H9 (cell line): ENCODE measurements at places on chromosomes 7 and 10. TPM values are rescaled to one million over a fixed set of nuclear protein-coding genes. Genes with fewer than 3 reads are reported as not detected.

DNA sequence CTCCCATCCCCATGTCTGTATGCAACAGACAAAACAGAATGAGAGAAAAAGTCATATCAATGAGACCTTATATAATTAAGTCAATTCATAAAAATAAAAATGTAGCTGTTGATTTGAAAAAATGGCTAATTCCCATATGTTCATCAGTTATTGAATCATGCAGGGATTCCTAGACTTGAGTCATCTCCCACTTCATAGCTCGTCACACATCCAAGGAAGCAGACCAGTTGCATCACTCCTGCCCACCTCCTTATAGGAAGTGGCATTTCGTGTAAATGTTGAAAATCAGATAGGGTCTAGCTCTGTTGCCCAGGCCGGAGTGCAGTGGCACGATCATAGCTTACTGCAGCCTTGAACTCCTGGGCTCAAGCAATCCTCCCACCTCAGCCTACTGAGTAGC, 56.1 kb upstream of the SH2B2 start:
- no peaks in the 10 kb centered on the region for H3K27me3 ChIP-seq
- no peaks in the 10 kb centered on the region for H3K4me1 ChIP-seq
- H3K4me3 ChIP-seq: no peak overlapping the region
- no peak for DNase-seq
- no peak overlapping the region for H3K27ac ChIP-seq

GRCh38 chr7:12028508-12028907, 182.6 kb upstream of the TMEM106B start:
- no peaks in the 10 kb centered on the region for H3K4me1 ChIP-seq
- no peaks in the 10 kb centered on the region for H3K36me3 ChIP-seq
- H3K27ac ChIP-seq: no peak overlapping the region
- no peak overlapping the region for H3K4me3 ChIP-seq
- no peaks in the 10 kb centered on the region for H3K27me3 ChIP-seq

GRCh38 chr7:128738570-128739047, 550 bp upstream of the CALU start:
- DNase-seq: no peak
- H3K27me3 ChIP-seq: no peaks in the 10 kb centered on the region
- H3K36me3 ChIP-seq: no peaks in the 10 kb centered on the region
- H3K27ac ChIP-seq: no peak overlapping the region

GRCh38 chr10:114327537-114328440, 76.5 kb downstream of the AFAP1L2 start:
- no peak for DNase-seq
- no peaks in the 10 kb centered on the region for H3K36me3 ChIP-seq
- H3K4me1 ChIP-seq: no peaks in the 10 kb centered on the region
- no peak overlapping the region for H3K4me3 ChIP-seq
- H3K27ac ChIP-seq: no peak overlapping the region
- H3K27me3 ChIP-seq: no peaks in the 10 kb centered on the region

GRCh38 chr7:158369866-158370265, 217.8 kb downstream of the PTPRN2 start:
- H3K27ac ChIP-seq: no peak overlapping the region
- H3K4me1 ChIP-seq: no peaks in the 10 kb centered on the region
- no peaks in the 10 kb centered on the region for H3K36me3 ChIP-seq

- DNase-seq: no peak
- no peak overlapping the region for H3K27ac ChIP-seq
- H3K36me3 ChIP-seq: no peaks in the 10 kb centered on the region
- no peaks in the 10 kb centered on the region for H3K4me1 ChIP-seq
Observed at GRCh38 chr10:128708182-128708581, 582.0 kb upstream of the MKI67 start.

- H3K4me3 ChIP-seq: no peak overlapping the region
- no peak for DNase-seq
- no peaks in the 10 kb centered on the region for H3K27me3 ChIP-seq
- no peaks in the 10 kb centered on the region for H3K4me1 ChIP-seq
- H3K27ac ChIP-seq: no peak overlapping the region
- no peaks in the 10 kb centered on the region; the same call in 1 of the 2 replicates for H3K36me3 ChIP-seq
Observed at GRCh38 chr7:33044986-33045385, 17.6 kb downstream of the NT5C3A start.

GRCh38 chr7:98021588-98022351, 31.8 kb upstream of the OCM2 start:
- H3K4me3 ChIP-seq: no peak overlapping the region; the same call in 1 of the 3 replicates
- no peak overlapping the region for H3K27ac ChIP-seq
- no peaks in the 10 kb centered on the region for H3K4me1 ChIP-seq
- no peaks in the 10 kb centered on the region for H3K27me3 ChIP-seq
- peak; percentile 80 for DNase-seq
- no peaks in the 10 kb centered on the region for H3K36me3 ChIP-seq

Gene HKDC1
- 0.31 TPM in 1 of 2 replicates, not detected in the other for total RNA-seq

Gene ADCY1
- 18.7 and 21.6 TPM in 2 replicates for total RNA-seq

Gene NXPH1
- 0.11 and 0.15 TPM in 2 replicates for total RNA-seq

Gene SOSTDC1
- total RNA-seq: not detected in 2 replicates

Gene C10orf62
- 0.31 TPM in 1 of 2 replicates, not detected in the other for total RNA-seq

Gene SCIN
- total RNA-seq: 0.44 and 0.50 TPM in 2 replicates
